AG04449 (cell line): ENCODE measurements at places on chromosomes 1 and 21.

DNA sequence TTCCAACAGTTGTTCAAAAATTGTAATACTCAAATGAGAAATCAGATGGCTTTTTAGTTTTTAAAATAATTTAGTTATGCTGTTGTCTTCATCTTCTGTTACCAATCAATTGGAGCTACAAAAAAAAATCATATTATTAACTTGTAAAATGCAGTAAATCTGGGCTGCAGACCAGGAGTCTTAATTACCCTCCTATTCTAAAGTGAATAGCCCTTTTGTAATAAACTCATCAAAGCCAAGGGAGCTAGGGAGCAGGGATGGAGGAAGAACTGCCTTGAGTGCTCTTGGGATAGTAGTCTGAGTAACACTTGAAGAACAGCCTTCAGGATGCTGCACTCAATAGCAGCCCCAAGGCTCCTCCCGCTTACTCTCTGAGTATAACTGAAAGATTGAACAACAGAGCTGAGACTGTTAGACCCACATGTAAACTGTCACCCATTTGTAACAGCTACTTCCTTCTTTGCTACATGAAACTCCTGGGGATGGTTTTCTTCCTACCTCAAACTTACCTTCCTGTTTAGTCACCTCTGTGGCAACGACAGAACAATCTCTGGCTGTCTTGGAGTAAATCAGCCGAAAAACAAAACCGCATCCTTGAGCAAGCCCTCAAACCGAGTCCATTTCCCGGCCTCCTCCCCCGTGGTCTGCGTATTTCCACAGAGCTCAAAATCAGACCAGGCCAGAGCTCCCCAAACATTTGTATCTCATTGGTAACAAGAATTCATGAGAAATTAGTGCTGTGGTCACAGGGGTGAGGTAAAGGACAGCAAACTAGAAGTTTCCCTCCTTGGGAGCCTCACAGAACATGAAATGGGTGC, 55.9 kb downstream of the CD58 start:
- no peak for DNase-seq

GRCh38 chr1:9291914-9292360, 757 bp upstream of the SPSB1 start:
- DNase-seq, result no peak

- DNase-seq, result no peak
These were observed 6.0 kb downstream of the DYNLT5 start for GRCh38 chr1:66758241-66758755.

DNA sequence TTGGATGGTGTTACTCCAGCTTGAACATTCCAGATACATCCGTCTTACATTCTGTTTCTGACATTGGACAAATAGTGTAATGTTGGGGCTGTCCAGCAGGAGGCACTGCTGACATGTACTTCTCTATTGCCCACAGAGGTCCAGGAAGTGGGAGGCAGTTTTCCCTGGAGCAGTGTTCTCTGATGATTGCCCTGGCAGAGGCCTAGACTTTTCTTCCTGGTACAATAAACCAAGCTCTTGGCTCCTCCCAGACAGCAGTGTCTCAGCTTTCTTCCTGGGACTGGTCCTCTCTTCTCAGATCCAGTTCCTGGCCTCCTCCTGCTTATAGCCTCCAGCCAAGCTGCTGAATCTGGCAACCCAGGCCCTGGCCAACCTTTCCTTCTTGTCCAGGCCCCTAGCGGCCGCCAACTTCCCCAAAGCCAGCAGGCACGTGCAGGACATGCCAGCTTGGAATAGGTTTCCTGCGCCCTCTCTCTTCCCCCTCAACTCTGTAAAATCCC, 14.9 kb upstream of the IFNLR1 start:
- peak; percentile 53 for DNase-seq

GRCh38 chr1:207081088-207081487, 7.6 kb upstream of the C4BPB start:
- no peak for DNase-seq

- no peak for DNase-seq
These were observed 317.0 kb downstream of the USP25 start for GRCh38 chr21:16046656-16047330.

- no peak for DNase-seq
These were observed 94.7 kb downstream of the PAX7 start for GRCh38 chr1:18725231-18725895.

DNA sequence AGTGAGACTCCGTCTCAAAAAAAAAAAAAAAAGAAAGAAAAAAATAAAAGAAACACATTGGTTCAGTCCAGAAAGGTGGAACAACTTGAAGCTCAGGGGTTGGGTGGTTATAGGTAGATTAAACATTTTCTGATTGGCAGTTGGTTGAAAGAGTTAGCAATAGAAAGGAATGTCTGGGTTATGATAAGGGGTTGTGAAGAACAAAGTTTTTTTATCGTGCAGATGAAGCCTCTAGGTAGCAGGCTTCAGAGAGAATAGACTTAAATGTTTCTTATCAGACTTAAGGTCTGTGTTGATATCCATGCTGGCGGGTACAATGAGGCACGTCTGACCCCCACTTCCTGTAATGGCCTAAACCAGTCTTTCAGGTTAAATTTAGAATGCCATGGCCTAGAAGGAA, 45.0 kb upstream of the PDE9A start:
- DNase-seq, result no peak

GRCh38 chr1:6345009-6345408, 48.6 kb downstream of the ACOT7 start:
- DNase-seq, result no peak

DNA sequence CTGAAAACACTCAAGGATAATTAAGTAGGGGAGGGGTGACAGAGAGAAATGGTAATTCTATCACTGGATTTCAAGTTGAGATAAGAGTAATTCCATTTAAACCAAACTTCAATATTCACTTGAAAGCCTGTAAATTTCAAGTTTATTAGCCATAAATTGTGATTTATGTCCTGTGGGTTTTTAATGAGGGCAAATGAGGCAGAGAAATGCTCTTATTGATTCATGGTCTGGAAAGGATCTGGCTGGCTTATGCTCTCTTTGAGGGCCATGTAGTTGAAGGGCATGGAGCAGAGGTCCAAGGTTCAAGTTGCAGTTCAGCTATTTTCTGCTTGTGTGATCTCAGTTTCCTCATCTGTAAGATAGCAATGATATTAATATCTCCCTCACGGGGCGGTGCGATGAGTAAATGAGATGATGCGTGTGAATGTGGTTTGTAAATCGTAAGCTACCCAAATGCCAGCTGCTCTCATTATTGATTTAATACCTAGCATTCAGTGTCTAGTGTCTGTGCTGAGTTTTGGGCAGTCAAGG, 12.3 kb downstream of the OLFML3 start:
- DNase-seq, result no peak

DNA sequence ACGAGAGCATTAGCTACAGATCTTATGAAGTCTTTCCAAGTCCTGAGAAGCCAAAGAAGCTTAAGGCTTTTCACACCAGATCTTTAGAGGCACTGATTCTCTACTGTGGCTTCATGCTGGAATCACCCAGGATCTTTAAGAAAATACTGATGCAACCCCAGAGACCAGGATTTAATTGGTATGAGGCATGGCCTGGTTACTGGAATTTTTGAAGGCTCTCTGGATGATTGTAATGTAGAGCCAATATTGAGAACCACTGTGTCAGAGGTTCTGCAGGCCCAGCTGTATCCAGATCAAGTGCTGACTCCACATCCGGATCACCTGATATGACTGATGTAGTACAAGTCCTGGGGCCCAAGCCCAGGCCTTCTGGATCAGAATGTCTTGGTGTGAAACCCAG, 105.7 kb downstream of the PLPPR5 start:
- peak; percentile 26 for DNase-seq

DNA sequence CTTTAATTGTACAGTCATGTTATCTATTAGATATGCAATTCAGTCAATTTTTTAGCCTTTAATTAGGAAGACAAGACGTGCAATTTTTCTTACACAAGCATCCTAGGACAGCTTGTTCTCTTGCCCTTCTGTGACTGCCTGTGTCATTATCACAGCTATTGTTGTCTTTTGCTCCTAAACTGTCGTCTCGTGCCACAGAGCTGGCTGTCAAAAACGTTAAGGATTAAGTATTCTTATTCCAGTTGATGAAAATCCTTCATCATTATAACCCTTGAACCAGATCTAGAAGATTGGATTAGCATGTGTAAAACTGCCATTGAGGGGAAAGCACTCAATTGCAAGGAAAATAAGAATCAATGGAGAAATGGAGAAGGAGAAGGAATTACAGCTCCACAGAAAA, 43.8 kb upstream of the AIM2 start:
- no peak for DNase-seq

DNA sequence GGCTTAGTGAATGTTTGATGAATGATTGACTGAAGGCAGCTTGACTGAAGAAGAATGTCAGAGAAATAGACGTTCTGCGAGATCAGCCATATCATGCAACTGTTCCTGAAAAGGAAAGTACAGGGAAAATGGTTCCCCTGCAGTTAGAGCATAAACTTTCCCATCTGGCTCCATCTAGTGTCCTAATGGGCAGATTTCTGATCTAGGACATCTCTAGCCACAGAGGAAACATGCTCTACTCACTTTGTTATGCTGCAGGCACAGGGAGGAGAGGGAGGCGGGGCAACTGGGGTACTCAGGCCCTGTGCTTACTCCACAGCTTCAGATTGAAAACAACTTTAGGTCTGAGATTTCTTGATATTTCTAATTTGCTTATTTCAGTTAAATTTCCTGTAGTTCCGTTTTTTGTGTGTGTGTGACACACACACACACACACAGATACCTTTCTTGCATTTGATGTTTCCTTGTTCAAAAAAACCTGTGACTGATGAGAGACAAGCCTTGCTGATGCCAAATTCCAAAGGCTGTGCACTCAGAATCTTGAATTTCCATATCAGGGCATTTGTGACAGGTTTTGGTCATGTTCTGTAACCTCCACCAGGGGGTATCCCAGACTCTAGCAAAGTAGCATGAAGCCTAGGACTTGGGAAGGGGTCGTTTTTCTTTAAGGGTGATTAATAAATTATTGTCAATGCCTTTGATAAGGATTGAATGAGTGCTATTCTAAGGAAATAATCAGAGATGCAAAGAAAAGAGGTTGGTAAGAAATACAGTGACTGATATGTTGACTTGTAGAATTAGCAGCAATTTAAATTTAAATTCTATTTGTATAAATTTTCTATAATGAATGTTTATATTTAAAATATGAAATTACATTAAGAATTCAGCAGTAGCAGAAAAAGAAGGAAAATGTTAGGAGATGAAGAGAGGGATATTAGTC, 139.7 kb upstream of the BEND5 start:
- peak; percentile 12 for DNase-seq

DNA sequence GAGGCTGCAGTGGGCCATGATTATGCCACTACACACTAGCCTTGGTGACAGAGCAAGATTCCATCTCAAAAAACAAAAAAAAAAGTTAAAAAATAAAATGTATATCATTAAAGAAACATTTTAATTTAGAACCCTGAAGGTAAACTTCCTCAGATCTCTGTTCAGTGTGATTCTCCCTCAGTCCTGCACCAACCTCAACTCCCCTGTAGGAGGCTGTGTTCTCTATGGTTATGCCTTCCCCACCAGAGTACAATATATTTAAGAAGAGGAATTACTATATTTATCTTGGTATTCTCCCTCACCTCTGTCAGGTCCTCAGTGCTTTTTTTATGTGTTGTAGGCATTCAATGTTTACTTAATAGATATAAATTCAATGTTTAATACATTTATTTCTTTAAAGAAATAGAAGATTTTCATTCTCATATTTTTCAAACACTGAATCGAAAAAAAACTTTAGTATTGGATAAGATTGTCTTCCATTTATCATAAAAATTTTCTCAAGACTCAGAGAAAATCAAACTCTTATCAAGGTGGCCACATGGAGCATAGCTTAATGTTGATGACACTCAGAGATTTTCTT, 4.8 kb upstream of the LRRC8B start:
- no peak for DNase-seq

DNA sequence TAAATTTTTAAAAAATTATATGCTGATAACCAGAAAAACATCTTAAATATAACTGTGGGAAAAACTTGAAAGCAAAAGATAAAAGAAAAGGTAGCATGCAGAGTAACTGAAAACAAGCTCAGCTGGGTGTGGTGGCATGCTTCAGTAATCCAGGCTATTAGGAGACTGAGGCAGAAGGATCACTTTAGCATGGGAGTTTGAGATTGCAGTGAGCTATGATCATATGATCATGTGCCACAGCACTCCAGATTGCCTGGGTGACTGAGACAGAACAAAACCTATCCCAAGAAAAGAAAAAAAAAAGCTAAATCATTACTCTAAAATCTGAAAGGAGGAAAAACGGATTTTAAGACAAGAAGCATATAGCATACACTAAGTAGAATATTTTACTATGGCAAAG, 1624.0 kb downstream of the AMY1C start:
- no peak for DNase-seq

- DNase-seq, result no peak
These were observed 78.8 kb upstream of the DISP3 start for GRCh38 chr1:11400155-11400554.

DNA sequence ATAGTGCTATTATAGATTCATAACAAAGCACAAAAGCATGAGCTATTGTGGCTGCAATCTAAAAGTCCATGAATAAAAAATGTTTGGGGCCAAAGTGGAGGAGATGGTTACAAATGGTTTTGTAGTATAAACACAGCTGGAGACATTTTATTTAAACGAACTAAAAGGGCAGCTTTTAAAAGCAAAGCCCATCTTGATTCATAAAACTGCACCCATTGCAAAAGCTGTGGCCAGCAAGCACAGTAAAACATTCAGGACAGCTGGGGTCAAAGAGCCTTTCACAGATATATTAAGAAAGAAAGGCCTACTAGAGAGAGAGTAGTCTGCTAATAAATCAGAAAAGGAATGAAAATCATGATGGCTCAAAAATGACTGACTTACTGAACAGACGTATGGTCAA, 520.8 kb downstream of the NUF2 start:
- no peak for DNase-seq

DNA sequence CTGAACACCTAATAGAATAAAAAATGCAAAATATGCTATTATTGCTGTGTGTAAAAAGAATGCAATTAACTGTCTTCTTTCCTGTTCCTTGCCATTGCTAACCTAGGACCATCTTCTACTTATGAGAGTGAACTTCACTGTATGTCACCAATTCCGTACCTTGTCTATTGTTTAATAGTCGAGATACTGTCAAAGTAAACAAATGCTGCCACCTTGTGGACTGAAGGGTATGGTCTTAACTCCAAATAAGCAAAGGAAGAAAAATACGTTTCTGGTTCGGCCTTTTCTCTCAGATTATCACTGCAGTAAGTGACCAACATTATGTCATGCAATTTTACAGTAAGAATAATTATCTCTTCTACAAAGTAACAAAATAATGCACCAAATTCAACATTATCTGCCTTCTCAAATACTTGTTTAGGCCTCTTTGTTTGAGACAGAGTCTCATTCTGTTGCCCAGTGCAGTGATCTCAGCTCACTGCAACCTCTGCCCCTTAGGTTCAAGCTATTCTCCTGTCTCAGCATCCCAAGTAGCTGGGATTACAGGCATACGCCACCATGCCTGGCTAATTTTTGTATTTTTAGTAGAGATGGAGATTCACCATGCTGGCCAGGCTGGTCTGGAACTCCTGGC, 133.4 kb downstream of the COP1 start:
- DNase-seq, result peak; percentile 12

- no peak for DNase-seq
These were observed 60.6 kb downstream of the RGS5 start for GRCh38 chr1:163142152-163142551.

GRCh38 chr1:165639821-165640623, 9.0 kb downstream of the MGST3 start:
- DNase-seq, result no peak
